Fibroblast of pulmonary artery (primary cell): ENCODE measurements at places on chromosomes 13 and 19.

GRCh38 chr19:3510727-3511126, 4.6 kb downstream of the FZR1 start:
- DNase-seq, result no peak

- DNase-seq, result peak; percentile 21
Observed at GRCh38 chr13:44197791-44198770, 175.5 kb upstream of the SERP2 start.

DNA sequence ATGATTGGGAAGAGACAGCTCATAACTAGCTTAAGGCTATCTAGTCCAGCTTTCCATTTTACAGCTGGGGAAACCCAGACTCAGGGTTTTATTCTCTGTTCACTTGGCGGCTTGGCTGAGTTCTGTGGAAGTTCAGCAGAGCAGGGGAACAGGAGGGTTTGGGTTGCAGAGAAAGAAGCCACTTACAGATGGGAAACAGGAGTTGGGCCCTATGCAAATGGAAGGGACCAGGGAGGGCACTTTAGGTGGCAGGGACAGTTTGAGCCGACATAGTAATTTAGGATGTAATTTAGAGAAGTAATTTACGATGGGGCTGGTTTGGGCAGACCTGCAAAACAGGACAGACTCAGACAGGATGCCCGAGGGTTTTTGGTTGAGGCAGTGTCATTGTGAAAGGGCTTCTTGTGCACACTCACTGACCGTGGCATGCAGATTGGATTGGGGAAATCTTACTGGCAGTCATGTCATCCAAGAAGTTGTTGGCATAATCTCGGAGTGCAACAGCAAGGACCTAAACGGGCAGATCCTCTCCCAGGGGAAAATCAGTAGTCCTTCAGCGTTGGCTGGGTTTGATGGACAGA, 47.3 kb upstream of the GPR183 start:
- DNase-seq, result no peak

- no peak for DNase-seq
Observed at GRCh38 chr13:43391036-43391435, 367.6 kb downstream of the DNAJC15 start.

DNA sequence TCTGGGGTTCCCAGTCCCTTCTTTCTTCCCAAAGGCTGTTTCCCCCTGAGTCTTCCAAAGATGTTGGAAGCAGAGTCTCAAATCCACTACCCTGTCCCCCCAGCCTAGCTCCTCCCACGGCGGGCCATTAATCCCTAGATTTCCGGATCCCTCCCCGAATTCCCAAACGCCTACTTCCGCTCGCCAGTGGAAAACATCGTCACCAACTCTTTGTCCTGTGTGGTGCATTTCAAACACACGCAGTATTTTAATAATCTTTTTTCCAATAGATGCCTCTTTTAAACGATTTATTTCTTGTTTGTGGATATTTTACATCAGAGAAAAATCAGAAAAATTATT, 610 bp downstream of the ZNF791 start:
- peak; percentile 76 for DNase-seq
